CD8-positive, alpha-beta T cell (primary cell): ENCODE measurements at places on chromosomes 3 and 15.

- no peak for DNase-seq
Measured at GRCh38 chr3:47024932-47025331, 45.5 kb downstream of the NBEAL2 start.

DNA sequence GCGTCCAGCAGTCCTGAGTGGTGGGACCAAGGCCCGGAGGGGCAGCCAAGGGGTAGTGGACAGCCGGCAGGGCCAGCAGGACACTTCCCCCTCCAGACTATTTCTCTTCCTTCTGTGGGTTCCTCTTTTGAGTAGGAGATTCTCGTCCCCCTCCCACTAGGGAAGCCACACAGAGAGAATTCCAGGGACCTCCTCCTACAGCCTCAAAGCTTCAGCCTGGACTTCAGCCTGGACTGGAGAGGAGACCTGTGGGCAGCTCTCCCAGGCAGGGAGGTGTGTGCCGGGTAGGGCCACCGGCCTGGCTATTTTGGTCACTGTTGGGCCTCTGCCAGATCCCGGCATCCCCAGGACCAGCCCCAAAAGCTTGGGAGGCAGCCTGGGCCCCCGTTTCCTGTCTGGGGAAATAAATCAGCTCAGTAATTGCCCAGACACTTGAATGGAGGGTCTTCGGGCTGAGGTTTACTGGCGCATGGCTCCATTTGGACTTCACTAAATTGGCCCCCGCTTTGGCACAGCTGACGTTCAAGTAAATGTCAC lies 1.3 kb downstream of the SLC6A6 start:
- DNase-seq: no peak

DNA sequence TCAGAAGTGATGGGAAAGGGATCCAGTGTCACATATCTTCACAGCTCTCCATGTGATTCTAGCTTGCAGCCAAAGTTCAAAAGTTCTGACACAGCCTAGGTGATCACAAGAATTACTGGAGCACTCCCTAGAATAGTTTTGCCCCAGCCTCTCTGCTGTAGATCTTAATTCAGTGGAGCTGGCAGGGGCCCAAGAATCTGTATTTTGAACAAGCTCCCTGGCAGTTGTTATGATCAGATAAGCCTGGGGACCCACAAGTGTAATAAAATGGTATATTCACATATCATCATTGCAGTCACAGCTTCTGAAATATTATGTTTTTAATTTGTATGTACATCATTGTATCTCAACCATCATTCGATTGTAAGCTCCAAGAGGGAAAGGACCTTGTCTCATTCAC lies 62.3 kb downstream of the NOX5 start:
- DNase-seq: no peak

GRCh38 chr15:53470743-53471142 lies 288.7 kb downstream of the WDR72 start:
- no peak for DNase-seq

DNA sequence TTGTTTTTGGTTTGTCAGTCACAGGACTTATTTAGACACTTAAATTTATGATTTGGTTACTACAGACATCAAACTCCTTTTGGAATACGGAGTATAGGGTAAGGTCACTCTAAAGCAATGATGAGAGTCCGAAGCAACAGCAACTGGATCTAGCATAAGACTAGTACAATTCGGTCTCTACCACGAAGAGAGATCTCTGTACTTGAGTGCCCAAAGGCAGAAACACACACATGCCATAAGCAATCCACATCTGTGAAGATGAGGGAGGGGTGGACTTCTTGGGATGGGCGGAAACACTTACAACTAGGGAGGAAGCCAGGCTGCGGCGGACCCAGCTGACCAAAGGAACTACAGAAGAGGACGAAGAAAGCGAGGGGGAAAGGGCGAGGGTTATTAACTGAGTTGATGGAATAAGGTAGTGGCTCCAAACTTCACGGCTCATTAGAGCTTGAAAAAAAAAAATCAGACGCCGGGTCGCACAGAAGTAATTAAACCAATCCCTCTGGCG lies 595 bp downstream of the DPH6 start:
- peak; percentile 5 for DNase-seq

- no peak for DNase-seq
Measured at GRCh38 chr3:195185583-195185982, 85.4 kb downstream of the XXYLT1 start.

DNA sequence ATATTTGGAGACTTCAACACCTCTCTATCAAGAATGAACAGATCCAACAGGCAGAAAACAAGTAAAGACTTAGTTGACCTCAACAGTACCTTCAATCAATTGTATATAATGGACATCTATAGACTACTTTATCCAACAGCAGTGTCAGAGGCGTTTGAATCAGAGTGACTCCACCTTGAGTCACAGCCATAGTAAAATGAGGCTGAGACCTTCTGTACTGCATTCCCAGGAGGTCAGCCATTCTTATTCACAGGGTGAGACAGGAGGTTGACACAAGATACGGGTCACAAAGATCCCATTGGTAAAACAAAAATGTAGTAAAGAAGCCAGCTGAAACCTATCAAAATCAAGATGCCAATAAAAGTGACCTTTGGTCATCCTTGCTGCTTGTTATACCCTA lies 299.8 kb downstream of the CNTN3 start:
- no peak for DNase-seq

- no peak for DNase-seq
Measured at GRCh38 chr15:52540374-52541012, 11.8 kb upstream of the MYO5A start.

- DNase-seq: no peak
Measured at GRCh38 chr3:177512945-177513814, 315.9 kb upstream of the TBL1XR1 start.

DNA sequence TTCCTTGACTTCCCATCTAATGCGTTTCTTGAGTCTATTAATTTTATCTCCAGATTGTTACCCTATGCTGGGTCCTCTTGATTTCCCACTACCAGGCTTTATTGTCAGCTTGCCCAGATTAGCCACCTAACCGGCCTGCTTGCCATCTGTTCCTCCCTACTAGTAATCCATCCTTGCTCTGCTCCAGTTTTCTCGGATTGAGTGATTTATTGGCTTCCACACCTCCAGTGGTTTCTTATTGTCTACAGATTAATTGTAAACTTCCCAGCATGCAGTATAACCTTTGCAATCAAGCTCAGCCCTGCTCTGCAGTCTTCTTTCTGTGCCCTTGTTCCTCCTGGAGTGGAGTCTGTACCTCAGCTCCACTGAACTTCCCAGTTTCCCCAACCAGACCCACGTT lies 63.4 kb downstream of the ARHGEF26 start:
- DNase-seq: no peak

DNA sequence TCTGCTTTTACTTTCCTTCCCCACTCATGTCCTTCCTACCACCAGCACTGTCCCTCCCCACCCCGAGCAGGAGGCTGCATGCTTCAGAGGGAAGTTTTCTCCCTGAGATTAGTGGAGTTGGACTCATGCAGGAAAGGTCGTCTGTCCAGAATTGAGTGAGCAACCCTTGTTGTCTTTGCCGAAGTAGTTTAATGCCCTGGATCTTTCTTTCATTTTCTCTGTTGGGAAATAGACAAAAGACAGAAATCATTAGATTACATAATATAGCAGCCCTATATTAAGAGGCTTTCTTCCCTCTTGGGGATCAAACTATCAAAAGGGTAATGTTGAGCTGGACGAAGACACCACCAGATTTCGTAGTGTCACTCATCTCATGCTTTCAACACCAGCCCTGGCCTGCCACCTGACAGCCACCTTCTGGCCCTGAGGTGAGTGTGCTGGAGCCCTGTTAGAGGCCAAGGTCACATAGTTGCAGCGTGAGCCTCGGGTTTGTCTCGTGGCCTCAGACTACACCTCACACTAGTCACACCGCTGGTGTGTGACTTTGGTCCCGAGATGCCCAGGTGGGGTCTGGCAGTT lies 231.0 kb downstream of the ITPR1 start:
- no peak for DNase-seq

DNA sequence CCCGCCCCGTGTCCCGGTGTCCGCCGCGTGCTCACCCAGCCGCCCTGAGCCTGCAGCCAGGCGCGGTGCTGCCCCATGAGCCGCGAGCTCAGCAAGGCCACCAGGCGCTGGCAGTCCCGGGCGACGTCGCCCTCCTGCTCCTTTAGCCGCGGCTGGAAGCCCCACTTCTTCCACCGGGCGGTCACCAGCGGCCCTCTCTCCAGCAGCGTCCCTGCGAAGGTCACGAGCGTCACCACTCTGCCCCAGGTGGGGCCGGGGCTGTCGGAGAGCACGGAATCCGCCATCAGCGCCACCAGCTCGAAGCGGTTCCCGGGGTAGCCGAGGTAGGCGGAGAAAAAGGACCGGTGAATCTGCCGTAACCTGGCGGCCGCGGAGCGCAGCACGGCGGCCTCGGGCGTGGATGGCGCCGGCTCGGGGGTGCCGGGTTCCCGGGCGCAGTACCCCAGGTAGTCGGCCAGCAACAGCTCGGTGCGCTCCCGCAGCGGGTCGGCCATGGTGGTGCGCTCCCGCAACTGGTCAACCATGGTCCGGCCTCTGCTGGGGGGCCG lies 298 bp downstream of the BCL2L10 start:
- DNase-seq: peak; percentile 45

DNA sequence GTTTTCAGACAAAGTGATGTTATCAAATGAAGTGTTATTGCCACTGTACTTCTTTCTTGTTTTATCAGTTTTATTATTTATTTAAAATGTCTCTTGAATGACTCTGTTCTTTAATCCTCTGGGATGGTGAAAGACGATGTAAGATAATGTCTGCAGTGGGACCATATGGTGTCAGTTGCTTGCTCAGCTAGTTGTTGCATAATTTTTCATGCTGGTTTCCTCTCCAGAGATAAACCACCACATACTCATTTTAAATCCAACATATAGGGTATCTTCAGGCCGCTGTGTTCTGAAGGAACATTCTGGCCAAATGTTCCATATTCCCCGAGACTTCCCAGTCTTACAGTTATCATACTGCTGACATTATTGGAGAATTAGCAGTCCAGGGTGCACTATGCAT lies 75.9 kb downstream of the GABRG3 start:
- DNase-seq: no peak

DNA sequence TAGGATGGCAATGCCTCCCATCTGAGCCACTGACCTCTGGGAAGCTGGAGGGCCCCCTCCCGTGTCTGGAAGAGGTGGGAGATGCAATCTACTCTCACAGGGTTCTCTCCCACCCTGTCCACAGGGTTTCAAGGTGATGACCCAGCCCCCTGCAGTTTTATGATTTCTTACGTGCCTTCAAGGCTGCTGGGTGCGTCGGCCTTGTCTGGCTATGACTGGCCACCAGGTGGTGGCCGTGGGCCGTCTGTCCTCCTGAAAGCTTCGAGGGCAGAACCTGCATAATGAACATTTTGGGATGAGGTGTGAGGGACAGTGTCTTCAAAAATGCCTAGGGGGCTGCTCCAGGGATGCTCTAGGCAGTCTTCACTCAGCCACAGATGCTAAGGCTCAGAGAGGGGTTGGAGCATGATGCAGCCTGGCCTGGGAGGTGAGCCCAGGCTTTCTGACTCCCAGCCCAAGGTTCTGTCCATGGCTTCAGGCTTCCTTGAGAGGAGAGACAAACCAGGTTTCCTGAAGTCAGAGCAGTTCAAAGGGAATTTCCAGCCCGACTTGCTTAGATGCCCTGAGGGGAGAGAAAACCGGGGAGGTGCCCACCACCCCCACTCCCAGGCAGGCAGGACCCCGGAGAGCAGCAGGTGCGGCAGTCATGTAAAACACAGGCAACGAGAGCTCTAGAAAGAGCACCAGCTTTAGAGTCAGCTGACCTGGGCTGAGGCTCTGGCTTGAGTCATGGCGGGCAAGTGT lies 18.7 kb downstream of the ISG20 start:
- no peak for DNase-seq

DNA sequence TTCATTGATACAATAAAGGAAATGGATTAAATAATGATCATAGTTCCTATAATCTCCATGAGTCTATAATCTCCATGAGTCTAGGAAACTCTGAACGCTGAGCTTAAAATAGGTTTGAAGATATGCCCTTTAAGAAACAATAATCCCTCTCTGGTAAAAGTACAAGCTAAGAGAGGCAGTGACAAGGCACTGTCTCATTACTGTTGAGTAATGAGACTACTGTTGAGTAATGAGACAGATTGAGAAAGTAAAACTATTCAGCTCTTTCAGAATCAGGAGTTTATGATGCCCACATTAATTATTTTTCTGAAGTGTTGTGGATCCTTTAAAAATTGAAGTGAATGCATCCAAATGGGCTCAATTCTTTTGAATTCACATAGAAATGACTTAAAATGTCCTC lies 235.5 kb upstream of the THRB start:
- DNase-seq: no peak

DNA sequence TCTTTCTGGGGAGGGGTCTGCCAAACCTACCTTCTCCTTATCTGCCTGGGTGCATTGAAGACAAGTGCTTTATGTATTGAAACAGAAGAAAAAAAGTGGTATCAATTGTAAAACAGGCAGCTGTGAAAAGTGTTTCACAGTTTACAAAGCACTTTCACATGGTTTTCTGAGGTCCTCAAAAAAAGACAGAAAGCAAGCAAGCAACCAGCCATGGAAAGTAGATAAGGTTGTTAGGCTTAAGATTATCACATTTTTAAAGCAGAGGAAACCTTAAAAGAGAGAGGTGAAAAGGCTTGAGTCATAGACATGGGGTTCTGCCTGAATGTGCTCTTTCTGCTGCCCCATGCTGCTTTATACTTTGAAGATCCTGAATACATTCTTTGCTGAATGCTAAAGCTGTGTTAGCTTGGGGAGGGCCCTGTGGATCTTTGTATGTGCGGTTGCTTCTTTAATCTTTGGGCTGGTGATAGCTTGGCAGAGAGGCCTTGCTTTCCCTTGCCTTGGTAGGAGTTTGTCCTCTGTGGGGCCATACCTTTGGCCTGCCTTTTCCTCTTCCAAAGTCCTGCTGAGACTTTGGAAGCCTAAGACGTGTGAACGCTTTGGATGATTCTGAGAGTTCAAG lies 2.6 kb downstream of the SMAD3 start:
- no peak for DNase-seq

DNA sequence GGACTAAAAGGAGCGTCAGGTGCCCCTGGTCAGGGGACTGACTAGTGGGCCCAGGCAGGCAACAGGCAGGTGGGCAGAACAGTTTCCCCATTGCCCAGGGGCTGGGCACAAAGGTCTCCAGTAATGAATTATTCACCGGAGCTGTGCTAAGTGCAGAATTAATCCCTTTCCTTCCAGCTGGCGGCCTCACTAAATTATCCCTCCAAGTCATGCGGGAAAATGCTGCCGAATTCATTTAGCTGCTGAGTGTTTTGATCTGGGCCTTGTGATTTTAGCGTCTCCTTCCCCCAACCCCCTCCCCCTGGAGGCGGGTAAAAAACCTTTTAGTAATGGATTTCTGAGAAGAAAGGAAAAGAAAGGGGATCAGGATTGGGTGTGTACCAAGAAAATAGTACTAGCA lies 47.2 kb downstream of the CCDC33 start:
- DNase-seq: no peak

GRCh38 chr3:15676259-15676658 lies 74.7 kb downstream of the BTD start:
- no peak for DNase-seq

DNA sequence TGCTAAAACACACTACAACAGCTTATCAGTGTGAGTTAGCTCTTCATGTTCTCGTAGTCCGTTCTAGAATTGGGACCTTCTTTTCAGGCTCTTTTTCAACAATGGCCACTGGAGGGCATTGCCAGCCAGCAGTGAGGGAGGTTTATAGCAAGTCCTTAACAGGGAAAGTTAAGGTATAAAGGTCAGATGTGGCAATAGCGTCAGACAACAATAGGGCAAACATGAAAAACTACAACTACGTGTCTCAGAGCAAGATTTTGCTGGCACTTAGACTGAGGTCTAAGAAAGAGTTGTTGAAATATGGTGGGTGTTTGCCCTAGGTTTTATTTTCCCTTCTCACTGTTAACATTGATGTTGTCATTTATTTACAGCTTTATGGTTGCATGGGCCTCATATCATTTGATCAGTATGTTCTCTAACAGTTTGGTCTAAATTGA lies 161.4 kb downstream of the GMNC start:
- DNase-seq: no peak
